Vagina (tissue), 2 donors: ENCODE measurements at places on chromosomes 5 and 9.

- H3K36me3 ChIP-seq: no peaks in the 10 kb centered on the region
- peak overlapping the region; percentile 84 for H3K27ac ChIP-seq
Observed at GRCh38 chr5:43514471-43514815, 505 bp downstream of the C5orf34 start.

DNA sequence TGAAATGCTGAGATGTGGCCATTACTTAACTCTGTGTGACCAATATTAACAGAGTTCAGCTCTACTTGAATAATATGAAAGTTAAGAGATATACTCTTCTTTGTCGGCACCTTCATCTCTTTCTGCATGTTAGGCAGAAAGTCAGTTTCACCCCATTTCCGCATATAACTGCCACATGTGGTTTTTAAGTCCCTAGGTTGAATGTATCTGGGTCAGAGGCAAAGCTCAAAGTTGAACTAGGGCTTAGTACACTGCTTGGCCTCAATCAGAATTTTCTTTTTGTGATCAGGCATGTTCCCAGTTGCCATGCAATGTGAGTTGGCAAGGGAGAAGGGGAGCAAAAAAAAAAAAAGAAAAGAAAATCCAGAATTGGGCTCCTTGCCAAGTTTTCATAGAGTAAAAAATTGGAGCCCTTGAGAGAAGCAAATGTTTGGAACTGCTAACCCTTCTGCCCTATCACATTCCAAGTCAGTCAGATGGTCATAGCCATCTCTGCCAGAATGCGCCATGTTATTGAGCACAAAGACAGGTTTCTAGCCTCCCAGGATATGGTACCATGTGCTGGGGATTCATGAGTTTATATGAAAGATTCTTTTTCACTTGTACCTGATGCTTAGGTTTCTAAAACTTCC is 251.2 kb upstream of the RORB start:
- no peak overlapping the region for H3K27ac ChIP-seq
- DNase-seq: no peak
- no peaks in the 10 kb centered on the region for H3K27me3 ChIP-seq
- H3K4me3 ChIP-seq: no peak overlapping the region

GRCh38 chr5:149936044-149936699 is 8.4 kb downstream of the PDE6A start:
- peaks cover 21% of the 10 kb centered on the region for H3K4me1 ChIP-seq
- H3K4me3 ChIP-seq: no peak overlapping the region
- no peak overlapping the region for H3K27ac ChIP-seq

DNA sequence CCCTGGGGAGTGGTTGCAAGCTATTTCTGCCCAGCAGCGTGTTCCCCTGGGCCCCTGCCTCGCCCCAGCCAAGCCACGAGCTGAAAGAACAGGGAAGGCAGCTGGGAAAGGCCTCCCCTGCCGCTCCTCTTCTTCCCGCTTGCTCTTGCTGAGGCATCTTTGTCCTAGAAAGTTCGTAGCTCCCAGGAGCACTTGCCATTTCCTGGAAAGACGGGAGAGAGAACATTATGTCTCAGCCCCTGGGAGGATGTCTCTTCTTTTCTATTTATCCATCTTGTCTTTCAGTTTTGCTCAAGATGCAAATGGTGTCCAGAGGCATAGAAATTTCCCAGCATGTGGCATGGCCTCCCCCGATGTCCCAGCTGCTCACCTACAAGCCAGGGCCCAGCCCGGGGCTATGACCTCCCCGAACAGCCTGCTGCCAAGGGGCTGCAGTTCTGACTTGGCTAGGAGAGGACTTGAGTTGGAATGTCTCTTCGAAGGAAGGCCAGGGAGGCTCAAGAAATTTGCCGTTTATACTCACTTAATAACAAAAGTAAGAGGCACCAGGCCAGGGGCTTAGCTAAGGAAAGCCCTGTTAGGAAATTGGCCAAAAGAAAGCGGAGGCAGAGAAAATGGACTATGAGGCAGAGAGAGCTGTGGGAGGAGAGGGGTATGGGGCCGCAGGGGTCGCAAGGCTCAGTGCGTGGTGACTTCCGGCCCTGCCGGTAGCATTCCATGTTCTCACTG is 87.3 kb downstream of the LIFR start:
- peak overlapping the region; percentile 13 for H3K4me3 ChIP-seq
- H3K4me1 ChIP-seq: peaks cover 57% of the 10 kb centered on the region
- DNase-seq: no peak
- no peaks in the 10 kb centered on the region for H3K27me3 ChIP-seq
- H3K27ac ChIP-seq: peak overlapping the region; percentile 82

DNA sequence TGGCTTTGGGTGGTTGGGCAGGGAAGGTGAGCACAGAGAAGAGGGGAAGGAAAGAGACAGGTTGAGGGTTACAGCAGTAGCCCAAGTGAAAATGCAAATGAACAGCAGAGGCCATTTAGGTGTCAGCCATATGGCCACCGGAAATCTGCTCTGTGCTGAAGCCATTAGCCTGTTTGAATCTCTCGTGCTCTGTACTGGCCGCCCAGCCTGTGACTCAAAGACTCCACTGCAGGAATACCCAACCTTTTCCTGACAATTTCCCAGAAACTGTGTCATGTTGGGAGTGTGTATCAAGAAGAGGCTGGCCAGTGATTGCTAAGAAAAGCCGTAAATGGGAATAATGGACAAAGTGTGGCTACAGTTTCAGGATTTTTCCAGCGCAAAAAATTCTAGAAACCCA is 35.9 kb upstream of the RAI14 start:
- H3K27me3 ChIP-seq: no peaks in the 10 kb centered on the region
- DNase-seq: no peak
- H3K36me3 ChIP-seq: no peaks in the 10 kb centered on the region
- peak overlapping the region; percentile 5 for H3K27ac ChIP-seq
- H3K4me3 ChIP-seq: no peak overlapping the region

GRCh38 chr9:86667307-86667706 is 280.0 kb downstream of the GAS1 start:
- H3K4me1 ChIP-seq: no peaks in the 10 kb centered on the region
- H3K27me3 ChIP-seq: no peaks in the 10 kb centered on the region
- no peak for DNase-seq
- no peaks in the 10 kb centered on the region for H3K36me3 ChIP-seq
- H3K27ac ChIP-seq: no peak overlapping the region

DNA sequence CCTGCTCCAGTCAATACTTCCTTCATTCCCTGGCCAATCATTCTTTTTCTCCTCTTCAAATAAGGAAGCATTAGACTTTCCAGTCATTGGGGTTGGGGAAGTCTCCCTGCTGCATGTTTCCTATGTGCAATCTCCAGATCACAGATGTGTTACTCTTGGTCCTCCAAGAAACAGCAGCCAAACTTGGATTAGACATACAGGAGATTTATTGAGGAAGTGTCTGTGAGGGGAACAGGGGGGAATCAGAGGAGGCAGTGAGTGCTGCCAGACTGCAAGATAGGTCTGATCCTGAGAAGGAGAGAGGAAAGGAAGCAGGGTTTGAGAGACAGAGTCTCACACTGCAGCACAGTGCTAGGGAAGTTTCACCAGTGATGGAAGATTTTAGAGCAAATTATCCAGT is 40.6 kb upstream of the SLIT3 start:
- no peaks in the 10 kb centered on the region for H3K27me3 ChIP-seq
- no peak overlapping the region for H3K27ac ChIP-seq
- no peak overlapping the region for H3K4me3 ChIP-seq
- no peaks in the 10 kb centered on the region for H3K36me3 ChIP-seq
- no peak for DNase-seq

- H3K4me1 ChIP-seq: no peaks in the 10 kb centered on the region
- no peak for DNase-seq
- H3K27ac ChIP-seq: no peak overlapping the region
- H3K4me3 ChIP-seq: no peak overlapping the region
Observed at GRCh38 chr5:75734913-75735789, 17.9 kb upstream of the POC5 start.

DNA sequence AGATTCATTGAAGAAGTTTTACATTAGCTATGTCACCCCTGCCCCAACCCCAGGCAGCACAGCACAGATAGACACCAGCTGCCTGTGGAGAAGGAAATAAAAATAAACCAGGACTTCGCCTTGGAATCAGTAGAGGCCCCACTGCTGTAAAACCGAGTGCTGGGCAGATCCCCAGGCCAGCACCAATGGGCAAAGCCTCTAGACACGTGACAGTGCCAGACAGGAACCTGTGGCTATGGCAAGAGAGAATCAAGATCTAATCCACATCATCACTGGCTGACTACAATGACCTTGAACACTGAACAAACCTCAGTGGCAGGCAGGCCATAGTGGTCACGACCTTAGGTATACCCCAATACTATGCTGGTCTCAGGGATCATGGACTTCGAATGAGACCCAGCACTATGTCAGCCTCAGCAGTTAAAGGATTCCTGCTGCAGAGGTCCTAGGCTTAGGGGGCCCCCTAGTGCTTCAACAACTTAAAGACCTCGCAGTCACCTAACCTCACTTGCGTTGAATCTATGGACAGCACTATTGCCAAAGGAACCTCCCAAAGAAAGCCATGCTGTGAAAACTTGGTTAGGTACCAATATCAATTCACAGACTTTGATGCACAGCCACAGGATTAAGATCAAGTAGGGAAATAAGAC is 2118.6 kb upstream of the C9orf72 start:
- H3K4me1 ChIP-seq: no peaks in the 10 kb centered on the region
- no peak for DNase-seq
- H3K27ac ChIP-seq: no peak overlapping the region

- no peaks in the 10 kb centered on the region for H3K36me3 ChIP-seq
- H3K27me3 ChIP-seq: no peaks in the 10 kb centered on the region
- no peak overlapping the region for H3K27ac ChIP-seq
- H3K4me1 ChIP-seq: peaks cover 7% of the 10 kb centered on the region
- no peak for DNase-seq
Observed at GRCh38 chr5:1018596-1018995, 10.0 kb downstream of the NKD2 start.

- no peak overlapping the region for H3K27ac ChIP-seq
- no peaks in the 10 kb centered on the region for H3K36me3 ChIP-seq
- peaks cover 16% of the 10 kb centered on the region for H3K4me1 ChIP-seq
- DNase-seq: no peak
Observed at GRCh38 chr5:36629729-36630128, 23.3 kb downstream of the SLC1A3 start.

DNA sequence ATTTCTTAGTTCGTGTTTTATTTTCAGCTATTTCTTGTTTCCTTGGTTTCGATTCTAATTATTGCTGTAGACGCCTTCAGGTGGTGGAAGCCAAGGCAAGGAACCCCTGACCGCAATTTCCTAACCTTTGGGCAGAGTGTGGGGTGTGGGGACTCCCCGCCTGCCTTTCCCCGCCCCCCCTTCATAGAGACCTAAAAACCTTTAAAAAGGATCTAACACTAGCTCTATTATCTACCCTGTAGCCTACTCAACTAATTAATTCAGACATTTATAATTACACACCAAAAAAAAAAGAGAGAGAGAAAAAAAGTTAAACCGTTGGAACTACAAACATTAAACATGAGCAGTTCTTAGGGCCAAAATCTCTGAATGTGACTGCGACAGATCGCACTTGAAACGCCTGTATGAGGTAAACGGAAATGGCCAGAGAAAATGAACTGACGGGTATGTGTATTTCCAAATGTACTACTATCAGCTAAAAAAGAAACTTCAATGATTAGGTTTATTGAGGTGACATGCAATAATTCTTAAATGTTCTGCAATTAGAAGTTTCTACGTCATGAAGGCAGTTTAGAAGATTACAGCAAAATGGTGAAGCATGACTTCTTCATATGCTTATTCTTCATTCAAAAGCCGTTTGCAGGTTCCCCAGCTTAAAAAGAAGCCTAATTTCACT is 19.0 kb upstream of the FER start:
- peak overlapping the region; percentile 89 for H3K27ac ChIP-seq
- H3K4me1 ChIP-seq: peaks cover 15% of the 10 kb centered on the region
- no peak for DNase-seq
- no peaks in the 10 kb centered on the region for H3K27me3 ChIP-seq

DNA sequence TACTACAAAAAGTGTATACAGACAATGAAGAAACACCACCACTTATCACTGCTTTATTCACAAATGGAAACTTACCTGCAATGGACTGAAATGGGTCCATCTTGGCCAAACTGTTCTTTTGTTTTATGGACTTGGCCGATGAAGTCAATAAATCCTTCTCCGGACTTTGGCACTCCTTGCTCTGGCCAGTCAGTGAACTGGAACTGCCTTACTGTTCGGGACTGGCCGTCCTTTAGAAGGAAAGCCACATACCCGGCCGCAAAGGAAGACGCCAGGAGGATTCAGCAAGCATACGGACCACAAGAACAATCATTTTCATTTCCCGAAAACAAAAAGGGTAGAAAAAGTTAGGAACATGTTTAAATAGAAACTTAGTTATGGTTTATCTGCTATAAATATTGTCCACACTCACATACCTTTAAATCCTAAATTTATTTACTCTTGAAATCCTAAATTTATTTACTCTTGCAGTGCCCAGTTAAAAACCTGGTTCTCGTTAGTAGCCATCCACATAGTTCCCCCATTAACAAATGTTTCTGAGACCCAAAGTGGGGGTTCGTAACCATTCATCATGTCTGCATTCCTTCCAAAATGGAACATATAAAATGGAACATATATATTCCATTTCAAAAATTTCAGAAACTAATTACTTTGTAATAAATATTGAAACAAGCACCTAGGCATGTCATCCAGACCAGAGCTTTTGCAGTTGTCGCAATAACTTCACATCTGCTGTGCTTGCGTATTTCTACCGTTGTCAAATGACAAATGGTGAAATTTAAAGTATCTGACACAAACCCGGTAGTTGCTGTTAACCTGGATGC is 532.1 kb upstream of the DMAC1 start:
- H3K4me1 ChIP-seq: no peaks in the 10 kb centered on the region
- no peak for DNase-seq
- H3K36me3 ChIP-seq: no peaks in the 10 kb centered on the region

- no peaks in the 10 kb centered on the region for H3K36me3 ChIP-seq
- peak within 1 kb of the TSS; percentile 87 for H3K27ac ChIP-seq
- H3K4me1 ChIP-seq: peaks cover 89% of the 10 kb centered on the region
- H3K4me3 ChIP-seq: peak within 1 kb of the TSS; percentile 55
- no peaks in the 10 kb centered on the region for H3K27me3 ChIP-seq
Observed at GRCh38 chr9:114387680-114388356, at the start of gene AKNA. Gene AKNA (minus strand): TSS chr9:114387982. CDS start chr9:114381333, 6,649 bp downstream.

DNA sequence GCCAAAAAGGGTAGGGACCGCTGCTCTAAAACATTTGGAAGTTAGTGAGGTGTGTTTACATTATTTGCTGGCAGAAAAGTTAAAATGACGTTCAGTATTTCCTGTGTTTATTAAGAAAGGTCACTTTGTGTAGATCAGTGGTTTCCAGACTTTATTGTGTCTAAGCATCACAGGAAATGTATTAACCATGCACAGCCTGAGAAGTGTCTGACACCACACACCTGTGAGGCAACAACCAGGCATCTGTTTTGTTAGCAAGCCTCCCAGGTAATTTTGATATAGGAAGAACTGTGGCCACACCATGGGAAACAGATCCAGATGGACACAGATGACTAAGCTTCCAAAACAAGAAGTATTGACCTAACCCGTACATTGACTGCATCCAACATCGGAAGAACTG is 12.0 kb downstream of the TTC1 start:
- peaks cover 6% of the 10 kb centered on the region for H3K4me1 ChIP-seq
- no peak overlapping the region for H3K4me3 ChIP-seq
- no peak for DNase-seq
- H3K27me3 ChIP-seq: no peaks in the 10 kb centered on the region
